ENCODE measurements at places on chromosomes 7 and 10. TPM values are rescaled to one million over a fixed set of nuclear protein-coding genes. Genes with fewer than 3 reads are reported as not detected.

DNA sequence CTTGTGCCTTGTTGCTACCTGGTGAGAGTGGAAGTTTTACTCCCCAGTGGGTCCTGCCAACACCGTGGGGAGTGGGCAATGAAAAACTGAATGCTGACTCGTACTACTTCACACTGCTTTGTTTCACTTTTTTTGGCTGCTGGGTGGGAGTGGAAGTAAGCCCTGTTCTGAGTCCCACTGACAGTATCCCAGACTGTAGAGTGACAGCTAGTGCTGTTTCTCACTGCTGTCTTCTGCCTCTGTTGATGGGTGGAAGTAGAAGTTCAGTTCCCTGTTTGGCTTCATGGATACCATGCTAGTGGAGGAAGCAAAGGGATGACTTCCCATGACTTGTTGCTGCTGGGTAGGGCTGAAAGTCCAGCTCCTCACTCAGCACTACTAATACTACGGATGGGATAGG, 98.4 kb downstream of the STK31 start:
- DNase-seq, result no peak

- peak; percentile 76 for DNase-seq
Measured at GRCh38 chr10:71486484-71487114, 89.9 kb downstream of the CDH23 start.

GRCh38 chr10:132804785-132805426, 19.0 kb upstream of the NKX6-2 start:
- no peak for DNase-seq

- no peak for DNase-seq
Measured at GRCh38 chr10:46092524-46093081, 46.5 kb upstream of the MSMB start.

DNA sequence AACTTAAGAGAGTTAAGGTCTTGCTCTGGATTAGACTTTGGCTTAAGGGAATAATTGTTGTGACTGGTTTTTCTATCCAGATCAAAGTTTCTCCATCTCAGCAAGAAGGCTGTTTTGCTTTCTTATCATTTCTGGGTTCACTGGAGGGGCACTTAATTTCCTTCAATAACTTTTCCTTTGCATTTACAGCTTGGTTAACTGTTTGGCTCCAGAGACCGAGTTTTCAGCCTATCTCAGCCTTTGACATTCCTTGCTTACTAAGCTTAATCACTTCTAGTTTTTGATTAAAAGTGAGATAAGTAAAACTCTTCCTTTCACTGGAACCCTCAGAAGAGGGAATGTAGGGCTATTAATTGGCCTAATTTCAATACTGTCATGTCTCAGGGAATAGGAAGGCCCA, 76.4 kb downstream of the LARP4B start:
- DNase-seq, result no peak

DNA sequence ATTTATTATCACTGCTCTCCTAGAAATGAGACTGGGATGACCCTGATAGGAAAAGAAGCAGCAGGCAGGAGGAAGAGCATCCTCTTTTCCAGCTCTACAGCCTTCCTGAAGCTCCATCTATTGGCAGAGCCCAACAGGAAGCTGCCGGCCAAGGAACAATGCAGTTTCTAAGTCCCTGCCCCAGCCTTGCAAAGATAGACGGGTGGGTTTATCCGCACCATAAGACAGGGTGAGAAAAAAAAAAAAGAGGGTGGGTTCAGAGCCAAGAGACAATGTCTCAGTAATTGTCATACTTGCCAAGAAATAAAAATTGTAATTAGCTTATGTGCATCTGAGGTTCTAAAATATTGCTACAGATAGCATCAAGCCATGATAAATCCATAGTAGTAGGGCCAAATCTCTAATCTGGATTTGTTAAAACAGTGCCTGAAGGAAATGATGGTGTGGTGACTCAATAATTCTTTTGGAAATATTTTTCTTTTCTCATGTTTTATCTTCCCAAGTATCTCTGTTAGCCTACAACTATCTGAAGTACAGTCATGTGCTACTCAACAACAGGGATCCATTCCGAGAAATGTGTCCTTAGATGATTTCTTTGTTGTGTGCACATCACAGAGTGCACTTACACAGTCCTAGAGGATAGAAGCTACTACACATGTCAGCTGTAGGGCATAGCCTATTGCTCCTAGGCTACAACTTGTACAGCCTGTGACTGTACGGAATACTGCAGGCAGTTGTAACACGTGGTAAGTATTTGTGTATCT, 242.9 kb upstream of the CXCL12 start:
- DNase-seq, result no peak

ORC5 gene
- total RNA-seq, result 65.4 TPM

DNA sequence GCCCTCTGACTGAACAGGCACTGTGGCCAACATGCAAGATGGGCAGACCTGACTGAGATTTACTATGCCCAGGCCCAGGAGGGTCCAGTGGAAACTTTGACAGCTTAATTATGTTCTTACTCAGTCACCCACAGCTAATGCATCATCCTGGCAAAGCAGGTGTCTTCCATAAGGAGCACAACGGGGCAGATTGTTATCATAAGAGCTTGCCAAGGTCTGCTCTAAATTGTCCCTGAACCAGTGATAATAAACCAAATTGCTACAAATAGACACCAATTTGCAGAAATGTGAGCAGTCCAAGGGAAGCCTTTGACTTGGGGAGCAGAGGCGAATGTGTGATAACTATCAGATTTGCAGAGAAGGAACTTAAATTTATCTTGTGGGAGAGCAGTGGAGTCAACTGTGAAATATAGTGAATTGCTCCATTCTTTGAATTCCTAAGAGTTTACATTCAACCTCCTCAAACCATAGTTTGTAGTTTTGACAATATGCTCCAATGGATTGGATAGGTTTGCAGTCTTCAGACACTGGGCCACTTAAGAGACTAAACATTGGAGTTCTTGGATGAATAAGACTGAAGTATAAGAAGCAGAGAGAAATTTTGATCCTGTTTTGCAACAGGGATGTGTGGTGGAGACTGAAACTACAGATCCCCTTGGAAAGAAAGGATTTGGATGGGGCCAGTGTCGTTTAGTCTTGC, 494.7 kb downstream of the CCSER2 start:
- no peak for DNase-seq

VOPP1 gene
- 21.3 TPM for total RNA-seq

All from cardiac muscle cell (in vitro differentiated cells and primary cell).